ENCODE measurements at places on chromosomes 6 and 20. TPM values are rescaled to one million over a fixed set of nuclear protein-coding genes. Genes with fewer than 3 reads are reported as not detected.

The MUCL3 gene
- polyA plus RNA-seq: 0.02 TPM

- no peak for DNase-seq
Measured at GRCh38 chr6:111157412-111157811, 70.1 kb downstream of the SLC16A10 start.

DNA sequence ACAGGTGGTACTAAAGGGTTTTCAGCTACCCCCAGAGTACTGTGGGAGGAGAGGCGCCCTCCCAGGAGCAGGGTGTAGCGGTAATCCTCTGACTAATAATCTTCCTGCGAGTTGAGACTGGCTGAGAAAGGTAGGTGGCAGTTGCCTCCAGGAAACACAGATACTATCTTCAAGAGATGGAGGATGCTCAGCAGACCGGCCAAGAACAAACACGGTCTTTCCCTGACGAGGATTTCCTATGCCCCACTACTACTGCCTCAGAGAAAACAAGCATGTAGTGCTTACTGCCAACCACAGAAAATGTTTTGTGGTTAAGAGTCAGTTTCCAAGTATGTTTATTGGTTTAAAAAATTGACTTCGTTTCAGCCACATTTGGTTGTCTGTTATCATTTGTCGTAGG is 26.8 kb downstream of the C6orf89 start:
- DNase-seq: peak; percentile 60

DNA sequence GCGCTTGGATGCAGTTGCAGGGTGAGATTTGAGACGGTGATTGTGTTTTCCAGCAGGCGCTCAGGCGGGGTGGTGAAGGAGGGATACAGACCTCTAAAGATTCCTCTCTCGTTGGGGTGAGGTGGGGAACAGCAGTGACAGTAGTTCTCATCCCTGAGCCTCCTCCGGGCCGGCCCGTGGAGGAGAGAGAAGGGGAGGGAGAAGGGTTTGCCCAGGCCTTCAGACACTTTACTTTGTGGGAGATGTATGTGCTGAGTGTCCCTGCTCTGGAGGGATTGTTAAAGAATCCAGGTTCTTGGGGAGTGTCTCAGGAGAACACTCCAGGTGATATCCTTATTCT is 41.0 kb downstream of the PSMB9 start:
- no peak for DNase-seq

- DNase-seq: no peak
Measured at GRCh38 chr6:129890164-129890563, 29.0 kb upstream of the TMEM244 start.
